Left ventricle myocardium inferior (tissue), 1 donor: ENCODE measurements at places on chromosomes 13 and 19. TPM values are rescaled to one million over a fixed set of nuclear protein-coding genes. Genes with fewer than 3 reads are reported as not detected.

STOML3 gene
- total RNA-seq = not detected

ZNF570 gene
- 7.9 TPM for total RNA-seq

CD209 gene
- 7.0 TPM for total RNA-seq

HCST gene
- 2.3 TPM for total RNA-seq

PCP2 gene
- 2.7 TPM for total RNA-seq

S1PR5 gene
- 0.11 TPM for total RNA-seq

PROSER1 gene
- 14.2 TPM for total RNA-seq

ZNF418 gene
- 10.9 TPM for total RNA-seq

NXNL1 gene
- 0.33 TPM for total RNA-seq

ZNF888 gene
- total RNA-seq = 1.6 TPM

MEDAG gene
- total RNA-seq = 5.9 TPM

SHC2 gene
- 11.3 TPM for total RNA-seq

SBNO2 gene
- 16.9 TPM for total RNA-seq

NUFIP1 gene
- 3.1 TPM for total RNA-seq

ATP7B gene
- 3.8 TPM for total RNA-seq

PSG4 gene
- total RNA-seq = not detected
